ENCODE measurements at places on chromosomes 12 and 14.

- DNase-seq: no peak
These were observed 51.2 kb downstream of the OTX2 start for GRCh38 chr14:56759094-56759493.

GRCh38 chr14:24958271-24958670, 91.7 kb downstream of the STXBP6 start:
- DNase-seq: no peak

GRCh38 chr12:108468196-108468968, 46.7 kb upstream of the FICD start:
- peak; percentile 27 for DNase-seq

DNA sequence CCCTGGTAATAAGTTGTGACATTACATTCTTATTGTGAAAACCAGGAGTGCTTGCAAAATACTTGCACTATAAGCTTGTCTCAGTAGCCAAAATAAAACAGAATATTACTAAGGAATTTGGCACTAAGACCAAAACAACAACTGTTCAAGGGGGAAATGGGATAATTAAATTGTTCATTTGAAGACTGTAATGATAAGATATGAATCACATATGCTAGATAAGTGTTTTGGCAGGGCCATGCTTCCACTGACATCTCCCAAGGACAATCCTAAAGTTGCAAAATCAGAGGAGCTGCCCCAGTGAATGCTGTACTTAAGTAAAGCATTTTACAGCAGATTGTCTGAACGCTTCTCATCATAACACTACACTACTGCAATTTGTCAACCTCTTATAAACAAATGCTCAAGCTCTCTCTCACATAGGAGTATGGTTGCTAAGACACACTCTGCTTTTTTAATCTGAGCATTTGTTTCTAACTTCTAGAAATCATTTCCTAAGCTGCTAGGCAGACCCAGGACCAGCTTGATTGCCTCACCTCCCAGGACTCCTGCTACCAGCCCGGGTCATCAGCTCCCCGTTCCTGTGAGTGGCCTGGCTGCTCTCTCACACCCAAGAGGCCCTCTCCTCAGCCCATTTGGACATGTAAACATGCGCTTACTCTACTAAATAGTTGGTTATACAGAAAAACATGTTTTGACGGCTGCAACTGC, 191.5 kb downstream of the PAX9 start:
- DNase-seq: no peak

GRCh38 chr12:93979189-93979588, 169.2 kb upstream of the PLXNC1 start:
- peak; percentile 26 for DNase-seq

DNA sequence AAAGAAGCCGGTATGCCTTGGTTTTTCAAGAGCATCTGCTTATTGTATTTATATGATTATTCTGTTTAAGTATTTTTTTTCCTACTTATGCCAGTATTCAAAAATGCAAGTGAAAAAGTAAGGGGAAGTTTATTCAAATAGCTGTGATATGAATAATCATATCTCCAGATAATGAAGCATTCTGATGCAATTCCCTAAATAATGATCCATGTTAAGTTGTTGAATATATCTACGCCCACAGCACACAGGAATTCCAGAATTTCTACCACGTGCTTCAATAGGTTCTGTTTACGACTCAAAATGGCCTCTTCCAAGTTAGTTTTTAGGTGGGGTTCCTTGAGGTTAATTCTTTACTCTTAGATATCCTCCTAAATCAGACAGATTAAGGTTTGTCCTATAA, 208.3 kb downstream of the NAV3 start:
- DNase-seq: no peak

DNA sequence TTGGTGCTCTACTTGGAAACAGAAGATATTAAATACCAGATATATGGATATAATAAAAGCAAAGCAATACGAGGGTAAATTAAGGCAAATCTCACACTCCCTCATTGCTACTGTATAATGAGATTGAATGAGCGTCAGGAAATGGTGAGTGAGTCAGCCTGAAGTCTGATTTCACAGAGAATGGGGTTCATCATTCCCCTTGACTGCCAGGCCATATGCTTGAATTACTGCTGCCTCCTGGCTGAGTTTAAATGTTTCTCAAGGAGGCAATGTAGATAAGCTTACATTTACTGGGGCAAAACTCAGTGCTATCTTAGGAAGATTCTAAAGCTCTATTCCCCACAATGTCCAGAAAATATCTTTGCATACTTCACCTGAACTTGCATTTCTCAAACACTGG, 380.2 kb downstream of the TMEM132D start:
- DNase-seq: no peak

GRCh38 chr12:105721051-105721825, 390.7 kb downstream of the C12orf75 start:
- DNase-seq: no peak

GRCh38 chr12:32946504-32947131, 50.0 kb upstream of the PKP2 start:
- DNase-seq: no peak

- no peak for DNase-seq
These were observed 95.9 kb downstream of the OTOGL start for GRCh38 chr12:80195074-80195726.

- DNase-seq: peak; percentile 42
These were observed 982 bp downstream of the BCL7A start for GRCh38 chr12:122022393-122023338.

GRCh38 chr12:1747609-1748008, 56.7 kb downstream of the ADIPOR2 start:
- no peak for DNase-seq

- no peak for DNase-seq
These were observed 39.6 kb downstream of the PTPN11 start for GRCh38 chr12:112458330-112458729.

DNA sequence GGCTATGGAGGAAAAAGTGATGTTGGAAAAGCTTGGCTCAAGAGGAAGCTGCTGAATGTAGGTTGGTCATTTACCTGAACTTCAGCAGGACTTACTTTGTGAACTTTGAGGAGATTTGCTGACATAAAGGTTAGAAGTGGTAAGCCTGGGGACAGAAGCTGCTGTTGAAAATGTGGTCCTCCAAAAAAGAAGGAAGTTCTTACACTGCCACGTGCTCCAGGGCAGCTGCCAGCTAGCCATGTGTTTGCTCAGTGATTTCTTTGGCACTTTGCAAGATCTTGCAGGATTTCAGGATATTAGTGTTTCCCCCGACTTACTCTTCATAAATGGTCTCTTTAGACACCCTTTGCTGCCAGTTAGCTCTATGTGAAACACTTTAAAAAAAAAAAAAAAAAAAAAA, 14.8 kb upstream of the DYRK2 start:
- DNase-seq: no peak

GRCh38 chr14:89724628-89724960, 229.9 kb downstream of the EFCAB11 start:
- DNase-seq: peak; percentile 40

- no peak for DNase-seq
These were observed 22.0 kb downstream of the TSPAN8 start for GRCh38 chr12:71135812-71136176.

GRCh38 chr12:22978962-22979361, 354.0 kb downstream of the ETNK1 start:
- DNase-seq: no peak

- DNase-seq: no peak
These were observed 8.3 kb downstream of the CDKL1 start for GRCh38 chr14:50388256-50388931.

DNA sequence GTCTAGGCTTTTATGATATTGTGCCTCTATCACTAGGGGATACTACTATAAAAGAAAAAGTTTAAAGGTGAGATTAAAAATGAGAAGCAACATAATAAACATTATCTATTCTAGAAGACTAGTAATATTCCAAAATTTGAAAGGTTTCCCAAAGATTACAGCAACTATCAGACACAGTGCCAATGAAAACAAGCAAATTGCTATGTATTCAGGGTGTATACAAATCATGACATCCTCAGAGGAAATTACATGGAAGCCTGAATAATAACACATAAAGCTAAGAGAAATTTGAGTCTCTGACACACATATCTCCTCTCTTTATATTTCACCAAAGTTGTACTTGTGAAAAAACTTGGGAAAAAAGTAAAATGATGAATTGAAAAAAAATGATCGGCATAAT, 327.0 kb downstream of the SEC23A start:
- DNase-seq: no peak

DNA sequence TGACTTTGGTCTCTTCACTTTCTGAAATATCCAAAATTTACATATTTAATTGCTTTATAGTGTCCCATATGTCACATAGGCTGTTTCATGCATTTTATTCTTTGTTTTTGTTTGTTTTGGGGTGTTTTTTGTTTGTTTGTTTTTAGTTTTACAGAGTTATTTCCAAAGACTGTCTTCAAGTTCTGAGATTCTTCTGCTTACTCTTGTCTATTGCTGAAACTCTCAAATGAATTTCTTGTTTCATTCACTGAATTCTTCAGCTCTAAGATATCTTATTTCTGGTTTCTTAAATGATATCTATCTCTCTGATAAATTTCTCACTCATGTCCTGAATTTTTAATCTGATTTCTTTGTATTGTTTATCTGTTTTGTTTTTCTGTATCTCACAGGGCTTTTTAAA, 412.0 kb upstream of the ATP2B1 start:
- no peak for DNase-seq

GRCh38 chr14:105484069-105484996, 2.4 kb upstream of the CRIP1 start:
- peak; percentile 88 for DNase-seq

DNA sequence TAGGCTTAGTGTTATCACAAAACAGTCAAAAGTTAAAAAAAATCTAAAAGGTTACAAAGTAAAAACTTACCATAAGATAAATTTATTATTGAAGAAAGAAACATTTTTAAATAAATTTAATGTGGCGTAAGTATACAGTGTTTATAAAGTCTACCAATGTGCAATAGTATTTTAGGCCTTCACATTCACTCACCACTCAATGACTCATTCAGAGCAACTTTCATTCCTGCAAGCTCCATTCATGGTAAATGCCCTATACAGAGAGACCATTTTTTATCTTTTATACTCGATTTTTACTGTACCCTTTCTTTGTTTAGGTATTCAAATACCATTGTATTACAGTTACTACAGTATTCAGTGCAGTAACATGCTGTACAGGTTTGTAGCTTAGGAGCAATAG, 124.5 kb downstream of the ANO4 start:
- DNase-seq: no peak

DNA sequence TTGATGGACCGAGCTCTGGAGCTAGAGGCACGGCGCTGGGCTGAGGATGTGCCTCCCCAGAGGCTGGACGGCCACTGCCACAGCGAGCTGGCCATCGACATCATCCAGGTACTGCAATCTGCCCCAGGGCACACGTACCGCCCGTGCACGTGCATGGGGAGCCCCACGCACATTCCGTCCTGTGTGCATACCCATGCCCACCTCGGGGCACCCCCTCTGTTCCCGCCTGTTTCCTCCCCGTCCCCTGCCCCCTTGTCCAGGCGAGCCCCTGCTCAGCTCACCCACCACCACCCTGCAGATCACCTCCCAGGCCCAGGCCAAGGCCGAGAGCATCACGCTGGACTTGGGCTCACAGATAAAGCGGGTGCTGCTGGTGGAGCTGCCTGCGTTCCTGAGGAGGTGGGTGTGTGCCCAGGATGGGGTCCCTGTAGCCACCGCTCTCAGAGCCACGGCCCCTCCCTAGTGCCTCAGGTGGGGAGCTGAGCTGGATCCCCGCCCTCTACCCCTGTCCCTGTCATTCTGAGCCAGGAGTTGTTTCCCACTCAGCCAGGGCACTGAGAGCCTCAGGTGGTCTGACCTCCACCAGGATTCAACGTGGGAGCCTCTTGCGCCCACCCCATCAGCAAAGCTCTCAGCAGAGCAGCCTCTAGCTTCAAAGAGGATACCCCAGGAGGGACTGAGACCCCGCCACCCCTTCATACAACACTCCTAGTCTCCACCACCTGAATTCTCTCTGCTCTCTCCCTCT, 6.9 kb downstream of the TNFAIP2 start:
- no peak for DNase-seq

GRCh38 chr12:114152890-114153289, 186.8 kb upstream of the RBM19 start:
- DNase-seq: no peak

DNA sequence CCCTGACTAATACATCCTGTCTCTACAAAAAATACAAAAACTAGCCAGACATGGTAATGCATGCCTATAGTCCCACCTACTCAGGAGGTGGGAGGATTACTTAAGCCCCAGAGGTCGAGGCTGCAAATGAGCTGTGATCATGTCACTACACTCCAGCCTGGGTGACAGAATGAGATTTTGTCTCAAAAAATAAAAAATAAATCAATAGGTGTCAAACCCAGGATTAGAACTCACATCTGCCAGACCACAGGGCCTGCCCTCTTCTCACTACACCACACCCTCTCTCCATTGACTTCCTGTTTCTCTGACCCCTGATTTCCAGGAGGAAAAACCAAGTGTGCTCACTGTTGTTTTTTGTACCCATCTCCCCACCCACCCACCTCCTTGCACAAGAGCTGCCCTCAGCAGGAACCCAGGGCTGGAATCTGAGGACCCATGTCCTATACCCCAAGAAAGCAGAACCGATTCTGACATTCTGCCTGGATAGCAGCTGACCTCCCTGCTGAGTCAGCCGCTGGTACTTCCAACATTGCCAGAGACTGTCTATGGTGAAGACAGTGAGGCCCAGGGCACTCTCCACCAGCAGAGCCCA, 6.2 kb downstream of the CMKLR1 start:
- no peak for DNase-seq
